Head of caudate nucleus (tissue), 42 donors: ENCODE measurements at places on chromosomes 3 and 15.

- DNase-seq = no peak
Observed at GRCh38 chr15:84797212-84797611, 19.9 kb upstream of the ALPK3 start.

DNA sequence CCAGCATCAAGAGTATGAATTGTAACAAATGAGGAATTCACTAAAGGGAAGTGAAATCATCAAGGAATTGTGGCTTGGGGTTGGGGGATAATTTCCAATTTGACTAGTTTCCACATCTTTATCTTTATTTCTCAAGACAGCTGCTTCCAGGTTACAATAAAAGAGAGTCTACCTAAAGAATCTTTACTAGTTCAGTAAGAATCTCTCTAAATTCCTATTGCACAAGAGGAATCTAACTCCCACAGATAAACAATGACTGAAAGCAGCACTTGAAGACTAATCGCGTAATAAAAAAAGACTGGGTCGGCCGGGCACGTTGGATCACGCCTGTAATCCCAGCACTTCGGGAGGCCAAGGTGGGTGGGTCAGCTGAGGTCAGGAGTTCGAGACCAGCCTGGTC is 194.4 kb downstream of the KBTBD8 start:
- no peak for DNase-seq

DNA sequence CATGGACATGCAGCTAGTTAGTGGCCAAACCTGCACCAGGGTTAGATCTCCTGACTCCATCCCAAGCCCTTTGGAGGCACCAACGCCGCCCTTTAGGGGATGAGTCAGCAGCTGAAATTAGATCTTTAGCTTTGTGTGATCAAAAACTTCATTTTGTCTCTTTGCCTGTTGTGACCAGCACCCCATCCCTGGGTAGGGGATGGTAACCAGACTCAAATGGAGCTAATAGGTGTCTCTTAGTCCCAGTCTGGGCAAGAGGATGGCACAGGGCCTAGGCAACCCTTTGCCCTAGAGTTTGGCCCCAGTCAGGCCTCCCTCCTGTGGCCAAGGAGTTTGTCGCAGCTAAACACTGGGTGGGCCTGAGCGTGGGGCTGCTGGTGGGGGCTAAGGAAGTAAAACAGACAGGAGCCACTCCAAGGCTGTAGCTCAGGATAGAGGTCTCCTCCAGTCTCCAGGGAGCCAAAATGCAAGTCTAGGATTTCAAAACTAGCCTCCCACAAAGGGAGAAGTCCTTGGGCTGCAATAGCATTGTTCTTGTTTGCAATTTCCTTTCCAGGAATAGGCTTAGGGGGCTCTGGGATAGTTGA is 105.1 kb downstream of the CPN2 start:
- DNase-seq = no peak

DNA sequence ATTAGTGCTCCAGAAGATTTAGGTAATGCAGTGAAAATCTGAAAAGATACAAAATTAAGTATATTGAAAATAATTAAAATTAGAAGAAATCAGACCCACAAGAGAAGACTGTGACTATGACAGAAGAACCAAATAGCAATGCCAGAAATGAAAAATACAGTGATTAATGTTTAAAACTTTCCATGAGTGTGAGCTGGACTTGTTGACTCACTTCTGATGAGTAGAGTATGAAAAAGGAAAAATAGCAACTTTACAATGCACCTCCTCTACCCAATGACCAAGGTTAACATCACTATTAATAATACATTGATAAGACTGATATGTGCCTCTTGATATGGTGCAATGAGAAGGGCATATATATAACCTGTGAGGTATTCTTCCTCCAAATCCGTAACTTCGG is 39.3 kb upstream of the SLC22A13 start:
- DNase-seq = no peak

- DNase-seq = peak; percentile 47
Observed at GRCh38 chr3:139561959-139562676, 22.6 kb upstream of the RBP1 start.

DNA sequence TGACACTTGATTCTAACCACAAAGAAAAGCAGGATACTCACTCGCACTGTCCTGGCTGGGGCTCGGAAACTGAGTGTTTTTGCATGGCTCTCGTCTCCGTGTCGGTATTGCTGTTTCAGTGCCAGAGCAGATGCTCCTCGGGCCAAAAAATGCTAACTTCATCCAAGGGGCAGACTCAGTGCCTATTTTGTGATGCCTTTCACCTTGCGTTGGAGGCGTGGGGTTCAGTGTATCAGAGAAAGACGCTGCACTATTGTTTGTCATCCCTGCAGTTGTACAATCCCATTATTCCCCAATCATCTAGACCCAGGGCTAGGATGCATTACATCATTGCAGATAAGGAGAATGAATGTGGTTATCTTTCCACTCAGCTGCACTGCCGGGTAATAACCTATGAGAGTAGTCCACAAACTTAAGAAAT is 1.4 kb downstream of the CACNA2D3 start:
- no peak for DNase-seq

- DNase-seq = no peak
Observed at GRCh38 chr3:172908771-172909270, 158.3 kb downstream of the ECT2 start.
